ENCODE measurements at places on chromosomes 2 and 18.

DNA sequence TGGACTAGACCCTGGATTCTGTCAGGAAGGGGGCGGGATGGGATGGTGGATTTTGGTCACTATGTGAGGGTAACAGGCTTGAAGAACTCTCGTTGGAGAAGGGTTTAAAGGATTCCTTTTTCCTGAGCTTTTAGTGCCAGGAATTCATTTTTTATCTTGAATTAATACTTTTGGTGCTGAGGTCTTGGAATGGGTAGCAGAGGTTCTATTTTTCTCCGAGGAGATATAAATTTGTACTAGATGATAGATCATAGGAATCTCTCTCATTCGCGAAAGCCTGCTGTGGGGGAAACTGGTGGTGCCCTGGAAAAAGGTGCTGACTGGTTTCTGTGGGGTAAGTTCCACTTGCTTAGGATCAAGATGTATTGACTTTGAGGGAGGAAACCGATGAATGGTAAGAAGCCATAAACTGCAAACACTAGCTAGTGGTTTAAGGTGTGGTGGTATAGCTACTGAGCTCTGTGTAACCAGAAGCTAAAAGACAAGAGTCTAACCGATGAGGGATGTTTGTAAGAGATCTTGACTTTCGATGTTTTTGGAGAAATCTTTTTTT lies 706 bp downstream of the AGPS start:
- no peak for DNase-seq

DNA sequence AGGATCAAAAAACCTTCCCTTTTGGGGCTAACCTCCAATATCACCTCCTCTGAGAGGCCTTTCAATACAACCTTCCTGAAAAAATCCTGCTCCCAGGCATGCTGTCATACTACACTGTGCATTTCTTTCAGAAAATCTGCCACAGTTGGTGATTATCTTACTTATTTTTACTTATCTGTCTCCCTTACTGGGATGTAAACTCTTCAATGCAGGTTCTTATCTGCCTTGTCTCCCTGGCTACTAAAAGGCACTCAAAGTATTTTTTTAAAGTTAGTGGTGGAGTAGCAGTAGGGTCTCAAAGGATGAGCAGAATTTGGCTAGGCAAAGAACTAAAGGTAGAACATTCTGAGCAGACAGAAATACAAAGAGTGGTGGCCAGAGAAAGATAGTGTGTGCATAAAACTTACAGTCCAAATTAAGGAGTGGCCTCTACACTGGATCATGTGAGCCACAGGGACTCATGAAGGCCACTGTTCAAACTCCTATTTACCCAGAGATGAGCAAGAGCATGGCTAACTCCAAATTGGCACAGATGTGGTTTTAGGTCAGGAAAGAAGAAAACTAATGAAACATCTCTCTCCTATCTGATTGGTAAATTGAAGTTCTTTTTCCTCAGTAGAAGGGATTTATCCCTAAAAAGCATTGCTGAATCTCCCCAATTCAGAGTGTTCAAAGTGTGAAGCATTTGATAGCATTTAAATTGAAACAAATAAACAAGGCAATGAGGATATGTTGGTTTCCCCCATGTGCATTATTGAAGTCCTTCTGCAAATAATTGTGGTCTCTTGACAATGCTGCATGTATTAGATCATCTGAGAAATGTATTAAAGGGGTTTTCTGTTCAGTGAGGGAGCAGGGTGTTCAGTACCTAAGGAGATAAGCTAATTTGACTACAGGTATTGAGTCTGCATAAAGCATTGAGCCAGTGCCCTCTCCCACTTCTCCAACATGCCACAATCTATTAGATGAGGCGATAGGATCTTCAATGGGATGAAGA lies 285.5 kb downstream of the MREG start:
- no peak for DNase-seq

- DNase-seq, result no peak
Measured at GRCh38 chr2:40304340-40304739, 147.6 kb downstream of the SLC8A1 start.

DNA sequence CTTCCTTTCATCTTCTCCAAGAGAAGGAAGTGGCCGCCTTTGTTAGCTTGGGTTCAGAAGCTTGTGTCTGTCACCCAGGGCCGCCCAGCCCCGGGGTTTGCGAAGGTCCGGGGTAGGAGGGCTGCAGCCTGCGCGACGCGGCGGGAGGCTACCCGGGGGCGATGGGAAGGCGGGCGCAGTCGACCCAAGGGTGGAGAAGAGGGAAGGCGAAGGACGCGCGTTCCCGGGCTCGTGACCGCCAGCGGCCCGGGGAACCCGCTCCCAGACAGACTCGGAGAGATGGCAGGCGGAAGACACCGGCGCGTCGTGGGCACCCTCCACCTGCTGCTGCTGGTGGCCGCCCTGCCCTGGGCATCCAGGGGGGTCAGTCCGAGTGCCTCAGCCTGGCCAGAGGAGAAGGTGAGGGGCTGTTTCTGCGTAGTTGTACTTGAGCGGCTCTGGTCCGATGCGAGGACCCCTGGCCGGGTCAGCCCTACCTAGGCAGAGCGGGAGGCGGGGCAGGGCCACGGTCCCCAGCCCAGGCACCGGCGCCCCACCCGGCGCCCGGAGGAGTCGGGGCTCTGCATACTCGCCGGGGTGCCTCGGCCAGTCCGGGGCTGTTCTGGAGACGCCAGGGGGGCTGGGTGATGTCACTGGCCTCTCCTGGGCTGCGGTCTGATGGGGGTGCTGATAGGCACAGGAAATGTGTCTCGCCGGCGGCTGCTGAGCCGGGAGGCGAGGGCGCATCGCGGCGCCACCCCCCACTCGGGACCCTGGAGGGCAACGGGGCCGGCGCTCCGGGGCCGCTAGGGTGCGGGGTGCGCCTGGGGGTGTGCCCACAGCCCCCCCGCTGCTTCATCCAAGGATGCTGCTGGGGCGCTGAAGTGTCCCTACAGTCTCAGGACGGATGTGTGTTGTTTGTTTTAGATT lies at the start of gene QPCT:
QPCT (plus strand) TSS at position 178 of the 909 bp plus-strand sequence; CDS start at position 280, 102 bp downstream.
- DNase-seq, result peak; percentile 43

All from T-helper 2 cell (primary cell).